ENCODE measurements at places on chromosomes 2 and 18. TPM values are rescaled to one million over a fixed set of nuclear protein-coding genes. Genes with fewer than 3 reads are reported as not detected.

DNA sequence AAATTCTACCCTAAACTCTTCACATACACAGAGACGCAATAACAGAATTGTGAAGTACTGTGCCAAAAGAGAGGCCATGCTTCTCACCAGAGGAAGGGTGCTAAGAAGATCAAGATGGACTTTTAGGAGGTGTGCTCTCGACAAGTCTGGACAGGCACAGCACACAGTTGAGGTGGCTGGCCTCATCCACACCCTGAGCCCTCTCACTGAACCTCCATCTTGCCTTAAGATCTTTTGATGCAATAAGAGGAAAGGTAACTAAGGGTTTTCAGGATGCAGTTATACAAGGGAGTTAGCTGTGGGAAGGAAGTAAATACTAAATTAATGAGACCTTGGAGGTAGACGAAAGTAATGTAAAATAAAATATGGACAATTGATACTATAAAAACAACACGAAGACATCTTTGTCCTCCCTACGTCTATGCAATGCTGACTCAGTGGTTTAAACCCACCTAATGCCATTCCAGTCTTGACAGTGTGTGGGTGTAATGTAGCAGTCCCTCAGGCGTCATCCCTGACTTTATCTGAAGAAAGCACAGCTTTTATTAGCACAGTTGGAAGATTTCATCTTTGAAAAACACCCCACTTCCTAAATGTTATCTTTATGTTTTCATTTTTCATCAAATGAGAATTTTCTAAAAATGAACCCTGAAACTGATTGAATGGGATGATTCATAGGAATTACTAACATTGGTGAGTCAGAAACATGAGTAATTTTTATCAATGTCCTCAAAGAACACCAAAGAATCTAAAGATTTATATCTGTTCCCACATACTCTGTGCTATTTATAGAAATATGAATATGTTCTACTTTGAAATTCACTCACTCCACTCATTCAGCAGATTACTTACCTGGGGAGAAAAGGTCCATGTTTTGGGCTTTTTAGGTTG, 34.0 kb upstream of the MALL start:
- peak; percentile 63 for DNase-seq

GRCh38 chr2:20615466-20616241, 35.2 kb downstream of the HS1BP3 start:
- DNase-seq: no peak

- DNase-seq: peak; percentile 50
Measured at GRCh38 chr2:188291142-188291616, 495 bp upstream of the GULP1 start.

Gene GPAT2
- not detected for total RNA-seq

- no peak for DNase-seq
Measured at GRCh38 chr2:64267699-64268098, 123.5 kb upstream of the PELI1 start.

Gene SAG
- 0.12 TPM for total RNA-seq

Gene COL6A3
- total RNA-seq: 4.1 TPM

GRCh38 chr2:84894758-84895520, 10.5 kb upstream of the TMSB10 start:
- peak; percentile 82 for DNase-seq

Gene ALK
- total RNA-seq: 0.12 TPM

- DNase-seq: no peak
Measured at GRCh38 chr2:105723431-105723830, 21.3 kb upstream of the NCK2 start.

Gene LONRF2
- total RNA-seq: 0.84 TPM

- DNase-seq: peak; percentile 33
Measured at GRCh38 chr18:49728542-49728941, 84.8 kb downstream of the ACAA2 start.

DNA sequence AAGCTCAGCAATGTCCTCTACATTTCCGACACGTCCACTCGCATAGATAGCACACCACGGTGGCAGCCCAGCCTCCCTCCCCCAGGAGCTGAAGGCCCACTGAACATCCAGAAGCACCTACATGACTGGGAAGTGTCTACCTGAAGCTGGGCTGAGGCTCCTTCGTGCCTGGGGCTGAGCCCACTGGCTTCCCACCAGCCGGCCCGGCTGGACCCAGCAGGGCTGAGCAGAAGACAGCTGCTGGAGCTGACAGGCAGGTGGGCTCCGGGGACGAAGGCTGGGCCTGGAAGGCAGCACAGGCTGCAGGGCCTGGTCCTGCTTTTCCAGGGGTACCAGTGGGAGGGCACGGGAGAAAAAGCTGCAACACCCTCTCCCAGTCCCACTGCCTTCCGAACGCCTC, 13.5 kb downstream of the SDC1 start:
- no peak for DNase-seq

GRCh38 chr2:104447831-104448434, 406.0 kb upstream of the POU3F3 start:
- no peak for DNase-seq

DNA sequence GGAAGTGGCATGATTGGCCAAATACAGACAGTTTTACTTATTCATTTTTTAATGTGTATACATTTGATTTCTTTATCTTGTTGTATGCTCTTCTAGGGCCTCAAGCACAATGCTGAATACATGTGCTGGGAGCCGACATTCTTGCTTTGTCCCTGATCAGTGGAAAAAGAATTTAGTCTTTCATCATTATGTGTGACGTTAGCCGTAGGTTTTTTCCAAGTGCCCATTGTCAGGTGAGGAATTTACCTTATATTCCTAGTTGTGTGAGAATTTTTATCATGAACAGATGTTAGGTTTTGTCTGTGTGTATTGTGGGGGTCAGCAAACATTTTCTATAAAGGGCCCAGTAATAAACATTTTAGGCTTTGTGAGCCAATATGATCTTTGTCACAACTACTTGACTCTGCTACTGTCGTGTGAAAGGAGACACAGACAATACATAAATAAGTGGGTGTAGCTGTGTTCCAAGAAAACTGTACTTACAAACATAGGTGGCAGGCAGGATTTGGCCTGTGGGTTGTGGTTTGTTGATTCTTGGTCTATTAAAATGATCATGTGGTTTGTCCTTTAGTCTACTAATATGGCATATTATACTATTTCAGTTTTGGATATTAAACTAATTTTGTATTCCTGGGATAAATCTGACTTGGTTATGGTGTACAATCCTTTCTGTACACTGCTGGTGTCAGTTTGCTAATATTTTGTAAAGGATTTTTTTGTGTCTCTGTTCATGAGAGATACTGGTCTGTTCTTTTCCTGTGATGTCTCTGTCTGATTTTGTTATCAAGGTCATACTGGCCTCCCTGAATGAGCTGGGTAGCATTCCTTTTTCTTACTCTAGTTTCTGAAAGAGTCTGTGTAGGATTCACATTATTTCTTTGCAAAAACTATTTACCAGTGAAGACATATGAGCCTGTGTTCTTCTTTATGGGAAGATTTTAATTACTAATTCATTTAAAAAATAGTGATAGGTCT, 132.2 kb upstream of the SMAD7 start:
- DNase-seq: no peak

Gene RAPGEF4
- 2.4 TPM for total RNA-seq

DNA sequence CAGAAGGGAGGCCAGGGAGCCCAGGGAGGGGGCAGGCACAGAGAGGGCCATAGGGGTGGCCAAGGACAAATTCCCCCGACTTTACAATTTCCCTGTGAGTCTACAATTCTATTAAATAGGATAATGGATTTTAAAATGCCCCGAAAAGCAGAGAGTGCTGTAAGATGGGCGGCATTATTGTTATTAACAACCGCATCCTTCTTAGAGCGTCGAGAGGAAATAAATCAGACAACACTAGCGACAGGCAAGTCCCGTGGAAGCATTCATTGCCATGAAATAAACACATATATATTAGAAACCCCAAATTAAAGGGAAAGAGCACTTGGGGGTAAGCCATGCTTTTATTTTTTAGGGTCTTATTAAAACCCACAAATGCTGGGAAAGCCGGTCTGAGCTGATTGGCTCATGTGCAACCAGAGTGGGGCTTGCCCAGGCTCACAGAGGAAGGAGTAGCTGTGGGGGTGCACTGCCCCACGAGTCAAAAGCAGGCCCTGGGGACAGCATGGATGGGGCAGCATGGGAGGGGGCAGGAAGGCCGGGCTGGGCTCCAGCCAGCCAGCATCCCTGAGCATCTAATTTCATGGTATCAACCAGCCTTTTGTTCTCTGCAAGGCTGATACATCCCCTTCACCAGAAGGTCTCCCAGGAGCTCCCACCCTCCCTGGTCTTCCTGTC, 187.1 kb downstream of the CELF4 start:
- no peak for DNase-seq

DNA sequence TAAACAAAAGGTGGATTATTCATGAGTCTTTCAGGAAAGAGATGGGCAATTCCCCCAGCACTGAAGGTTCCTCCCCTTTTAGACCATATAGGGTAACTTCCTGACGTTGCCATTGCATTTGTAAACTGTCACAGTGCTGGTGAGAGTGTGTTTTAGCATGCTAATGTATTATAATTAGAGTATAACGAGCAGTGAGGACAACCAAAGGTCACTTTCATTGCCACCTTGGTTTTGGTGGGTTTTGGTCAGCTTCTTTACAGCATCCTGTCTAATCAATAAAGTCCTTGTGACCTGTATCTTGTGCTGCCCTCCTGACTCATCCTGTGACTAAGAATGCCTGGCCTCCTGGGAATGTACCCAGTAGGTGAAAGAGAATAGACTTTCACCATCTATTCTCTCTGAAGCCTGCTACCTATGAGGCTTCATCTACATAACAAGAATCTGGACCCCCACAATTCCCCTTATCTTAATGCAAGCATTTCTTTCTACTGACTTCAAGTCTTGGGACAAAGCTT, 148.7 kb downstream of the CABLES1 start:
- DNase-seq: peak; percentile 50

GRCh38 chr2:163778045-163778781, 42.4 kb upstream of the FIGN start:
- peak; percentile 90 for DNase-seq

Gene NT5C1B
- not detected for total RNA-seq

DNA sequence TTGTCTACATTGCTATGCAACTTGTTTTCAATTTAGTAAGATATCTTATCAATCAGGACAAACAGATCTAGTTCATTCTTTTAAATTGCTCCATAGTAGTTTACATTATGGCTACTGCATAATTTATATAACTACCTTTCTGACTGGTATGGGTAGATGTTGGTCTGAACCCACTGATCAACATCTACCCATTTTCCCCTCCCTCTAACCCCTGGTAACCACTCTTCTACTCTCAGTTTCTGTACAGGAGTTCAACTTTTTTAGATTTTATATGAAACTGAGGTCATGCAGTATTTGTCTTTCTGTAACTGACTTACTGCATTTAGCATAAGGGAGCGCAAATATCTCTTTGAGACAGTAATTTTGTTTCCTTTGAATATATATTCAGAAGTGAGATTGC, 73.2 kb downstream of the ITSN2 start:
- DNase-seq: no peak

GRCh38 chr2:221202431-221202830, 369.7 kb downstream of the EPHA4 start:
- DNase-seq: no peak

Gene GPR55
- 0.24 TPM for total RNA-seq

GRCh38 chr2:36800381-36800780, 103.9 kb downstream of the VIT start:
- DNase-seq: no peak

Gene LRRC30
- total RNA-seq: not detected

- no peak for DNase-seq
Measured at GRCh38 chr2:2838548-2838845, 507.4 kb upstream of the MYT1L start.
